ENCODE measurements at places on chromosomes 2 and 18.
A peak's percentile ranks its signal among the peaks of the same experiment; 100 is the strongest.

DNA sequence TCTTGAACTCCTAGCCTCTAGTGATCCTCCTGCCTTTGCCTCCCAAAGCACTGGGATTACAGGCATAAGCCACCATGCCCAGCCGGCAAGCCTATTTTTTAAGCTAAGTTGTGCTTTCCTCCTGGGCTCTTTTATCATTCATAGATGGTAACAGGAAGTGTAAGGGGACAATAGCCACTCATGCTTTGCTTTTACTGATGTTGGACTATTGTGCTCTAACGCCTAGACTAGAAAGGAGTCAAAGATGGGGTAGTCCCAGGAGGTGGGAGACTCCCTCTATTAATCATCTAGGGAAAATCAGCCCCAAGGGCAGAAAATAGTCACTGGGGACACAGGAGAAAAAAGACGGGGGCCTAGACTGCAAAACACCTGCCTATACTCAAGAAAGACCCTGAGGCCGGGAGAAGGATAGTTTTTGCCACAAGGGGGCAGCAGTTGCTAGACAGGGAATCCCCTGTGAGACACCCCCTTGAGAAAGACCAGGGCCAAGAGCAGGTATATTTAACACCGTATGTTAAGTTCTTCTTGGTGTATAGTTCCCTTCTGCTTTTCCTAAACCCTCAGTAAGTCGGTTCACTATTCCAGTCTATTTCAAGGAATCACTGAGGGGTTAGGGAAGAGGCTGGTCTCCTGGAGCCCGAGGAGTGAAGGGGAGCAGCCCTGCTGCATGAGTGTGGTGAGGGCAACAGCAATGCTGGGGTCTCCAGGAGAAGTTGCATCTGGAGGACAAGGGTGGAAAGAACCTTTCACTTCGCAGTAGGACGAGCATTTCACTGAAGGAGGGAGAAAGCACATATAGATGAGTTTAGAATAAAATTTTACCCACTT, 2.1 kb upstream of the CXCR1 start:
- peak; percentile 64 for DNase-seq

- DNase-seq: no peak
Observed at GRCh38 chr2:216474925-216475670, 23.5 kb upstream of the RPL37A start.

GRCh38 chr2:75224636-75225094, 25.3 kb upstream of the TACR1 start:
- DNase-seq: no peak

DNA sequence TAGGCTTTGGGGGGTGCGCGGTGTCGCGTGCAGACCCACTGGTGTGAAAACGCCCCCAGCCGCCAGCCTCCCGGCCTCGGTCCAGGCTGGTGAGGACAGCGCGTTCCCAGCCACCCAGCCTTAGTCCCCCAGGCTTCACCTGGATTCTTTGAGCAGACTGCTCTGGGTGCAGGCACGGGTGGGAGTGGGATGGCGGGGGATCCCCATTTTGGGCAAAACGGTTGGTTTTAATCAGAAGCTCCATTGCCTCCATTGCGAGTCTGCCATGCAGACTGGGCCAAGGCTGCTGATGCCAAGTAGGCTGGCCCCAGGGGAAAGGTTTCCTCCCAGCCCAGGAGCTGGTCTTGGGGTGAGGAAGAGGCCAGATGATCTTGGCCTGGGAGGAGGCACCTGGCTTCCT, 445 bp downstream of the MLPH start:
- DNase-seq: no peak

GRCh38 chr2:165794536-165794928, 485 bp upstream of the GALNT3 start:
- no peak for DNase-seq

- DNase-seq: no peak
Observed at GRCh38 chr2:161955211-161955610, 118.8 kb downstream of the DPP4 start.

DNA sequence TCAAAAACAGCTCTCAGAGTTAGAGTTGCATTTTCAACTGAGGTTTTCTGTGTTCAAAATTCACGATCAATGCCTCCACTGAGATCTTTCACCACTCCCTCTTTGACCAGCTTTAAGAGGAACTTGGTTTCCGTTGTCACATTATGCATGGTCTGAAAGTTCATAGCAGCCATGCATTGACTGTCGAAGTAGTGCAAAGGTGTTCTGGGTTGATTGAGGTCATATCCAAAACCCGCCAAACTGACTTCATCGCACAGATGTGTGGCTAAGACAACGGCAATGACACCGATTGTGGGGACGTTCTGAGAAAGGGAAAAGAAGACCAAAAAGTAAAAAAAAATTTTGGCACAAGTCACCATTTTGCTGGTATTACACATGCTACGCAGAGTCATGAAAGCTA, 48.7 kb downstream of the ST3GAL5 start:
- no peak for DNase-seq

DNA sequence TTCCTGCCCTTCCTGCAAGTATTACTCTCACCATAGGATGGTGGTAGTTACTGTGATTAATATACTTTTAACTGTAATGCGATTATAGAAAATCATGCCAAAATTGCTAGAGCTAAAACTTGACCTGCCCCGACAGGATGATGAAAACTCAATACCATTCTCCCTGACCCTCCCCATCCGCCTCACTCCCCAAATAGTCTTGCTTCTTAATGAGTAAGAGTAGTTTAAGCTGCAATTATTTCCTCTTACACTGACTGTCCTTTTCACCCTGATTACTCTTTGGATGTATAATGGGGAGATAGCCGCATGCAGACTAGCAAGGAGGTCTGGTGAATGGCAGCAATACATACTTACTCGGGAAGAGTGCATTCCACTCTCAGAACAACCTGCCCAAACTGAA, 269.6 kb upstream of the SIX3 start:
- no peak for DNase-seq

GRCh38 chr2:16038621-16039020, 98.3 kb downstream of the MYCN start:
- DNase-seq: no peak

- no peak for DNase-seq
Observed at GRCh38 chr2:110741491-110741980, 9.2 kb downstream of the ACOXL start.

DNA sequence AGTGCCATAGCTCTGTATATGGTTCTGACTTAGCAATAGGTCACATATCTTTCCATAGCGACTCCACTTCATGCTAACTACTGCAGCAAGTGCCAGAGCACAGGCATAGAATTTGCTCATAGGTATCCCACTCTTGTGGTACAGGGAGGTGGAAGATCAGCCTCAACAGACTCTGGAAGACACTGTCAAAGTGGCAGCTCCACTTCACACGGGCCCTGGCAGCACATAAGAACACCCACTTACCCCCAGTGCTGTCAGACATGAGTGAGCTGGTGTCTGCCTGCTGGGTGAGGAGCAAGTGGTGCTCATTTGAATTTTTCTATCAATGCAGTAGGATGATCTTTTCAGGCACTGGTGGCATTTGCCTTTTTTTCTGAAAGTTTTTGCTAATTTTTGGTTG, 48.6 kb downstream of the BCL2L11 start:
- DNase-seq: no peak

GRCh38 chr2:49940626-49941025, 786.3 kb upstream of the FSHR start:
- no peak for DNase-seq

GRCh38 chr2:192090911-192091310, 103.8 kb downstream of the TMEFF2 start:
- DNase-seq: no peak

- no peak for DNase-seq
Observed at GRCh38 chr2:170369894-170370293, 191.9 kb downstream of the MYO3B start.

GRCh38 chr2:19649785-19650380, 251.9 kb downstream of the TTC32 start:
- DNase-seq: no peak

DNA sequence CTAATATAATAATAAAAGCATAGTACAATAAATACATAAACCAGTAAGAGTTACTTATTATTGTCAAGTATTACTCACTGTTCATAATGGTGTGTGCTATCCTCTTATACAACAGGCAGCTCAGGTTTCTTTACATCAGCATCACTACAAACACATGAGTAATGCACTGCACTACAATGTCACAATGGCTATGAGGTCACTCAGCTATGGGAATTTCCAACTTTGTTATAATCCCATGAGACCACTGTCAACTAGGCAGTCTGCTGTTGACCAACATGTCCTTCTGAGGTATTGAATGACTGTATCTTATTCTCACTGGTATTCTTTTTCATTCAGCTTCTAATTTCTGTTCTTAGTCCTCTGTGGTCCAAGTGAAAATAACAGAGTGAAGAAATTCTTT, 250.4 kb upstream of the DSEL start:
- no peak for DNase-seq

DNA sequence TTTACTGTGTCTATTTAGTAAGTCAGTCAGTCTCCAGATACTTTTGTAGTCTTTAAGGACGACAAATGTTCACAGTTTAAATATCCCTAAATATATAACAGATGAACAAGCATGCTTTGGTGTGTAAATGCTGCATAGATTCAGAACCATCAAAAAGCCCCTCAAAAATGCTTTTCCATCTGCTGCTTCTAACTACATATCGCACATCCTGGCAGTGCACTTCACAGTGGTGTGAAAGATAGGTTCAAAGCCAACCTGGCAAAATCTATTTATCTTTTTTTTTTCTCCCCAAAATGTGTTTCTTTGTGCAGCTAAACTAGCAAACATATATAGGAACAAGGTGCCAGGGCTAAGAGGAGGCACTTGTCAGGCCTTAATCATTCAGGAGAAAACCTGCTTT, 753.8 kb downstream of the PLCL1 start:
- DNase-seq: no peak

- no peak for DNase-seq
Observed at GRCh38 chr2:144596073-144596871, 76.4 kb upstream of the ZEB2 start.

DNA sequence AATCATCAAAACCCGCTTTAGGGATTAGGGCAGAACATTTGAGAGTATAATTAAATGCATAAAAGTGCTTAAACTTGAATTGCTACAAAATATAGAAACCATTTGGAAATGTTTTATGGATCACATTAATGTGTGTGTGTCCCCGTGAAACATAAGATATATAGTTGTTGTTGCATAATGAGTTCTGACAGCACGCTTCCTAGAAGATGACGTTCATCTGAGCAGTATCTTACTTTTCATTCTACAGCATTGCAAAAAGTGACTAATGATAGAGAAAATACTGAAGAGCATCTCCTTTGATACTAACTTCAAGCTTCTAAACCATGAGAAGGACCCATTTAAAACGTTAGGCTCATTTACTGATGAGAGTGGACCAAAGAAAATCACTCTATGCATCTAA, 63.7 kb downstream of the SLC8A1 start:
- no peak for DNase-seq

DNA sequence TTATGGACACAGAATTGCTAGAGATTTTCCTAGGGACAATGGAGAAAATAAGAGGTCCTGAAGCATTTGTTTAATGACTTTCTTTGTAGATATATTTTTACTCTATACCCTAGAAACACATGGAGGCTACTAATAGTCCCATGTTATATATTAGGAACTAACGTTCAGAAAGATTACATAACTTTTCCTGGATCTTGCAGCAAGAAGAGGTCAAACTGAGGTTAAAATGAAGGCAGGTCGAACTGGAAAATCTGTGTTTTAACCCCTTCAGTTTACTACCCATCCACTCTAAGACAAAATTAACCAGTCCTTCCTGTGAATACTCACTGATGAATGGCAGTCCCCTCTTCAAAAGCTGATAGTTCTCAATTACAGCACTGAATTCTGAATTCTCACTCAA, 1415.8 kb upstream of the CELF4 start:
- DNase-seq: no peak

- no peak for DNase-seq
Observed at GRCh38 chr18:41761333-41762018, 193.6 kb upstream of the PIK3C3 start.

DNA sequence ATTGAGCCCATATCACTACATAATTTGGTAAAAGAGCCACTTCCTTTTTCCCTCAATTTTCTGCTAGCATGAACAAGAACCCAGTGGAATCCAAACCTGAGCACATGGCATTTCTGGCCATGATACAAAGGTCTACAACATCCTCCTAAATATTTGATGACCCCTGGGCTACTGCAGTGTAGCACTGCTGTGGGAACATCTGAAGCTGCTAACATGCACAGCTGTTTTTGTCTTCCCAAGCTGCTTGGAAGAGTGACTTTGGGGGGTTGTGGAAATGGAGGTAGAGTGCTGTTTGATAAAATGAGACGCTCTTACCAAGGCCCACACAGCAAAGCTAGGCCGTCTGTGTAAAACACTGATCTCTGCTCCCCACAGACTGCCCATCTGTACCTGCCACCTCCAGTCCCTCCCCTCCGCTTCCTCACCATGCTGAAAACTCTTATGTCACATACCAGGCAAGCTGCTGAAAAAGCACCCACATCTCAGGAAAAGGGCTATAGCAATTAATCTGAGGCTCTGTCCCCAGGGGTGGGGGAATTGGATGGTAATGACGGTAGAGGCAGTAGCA, 197.2 kb upstream of the HNRNPA3 start:
- DNase-seq: no peak

DNA sequence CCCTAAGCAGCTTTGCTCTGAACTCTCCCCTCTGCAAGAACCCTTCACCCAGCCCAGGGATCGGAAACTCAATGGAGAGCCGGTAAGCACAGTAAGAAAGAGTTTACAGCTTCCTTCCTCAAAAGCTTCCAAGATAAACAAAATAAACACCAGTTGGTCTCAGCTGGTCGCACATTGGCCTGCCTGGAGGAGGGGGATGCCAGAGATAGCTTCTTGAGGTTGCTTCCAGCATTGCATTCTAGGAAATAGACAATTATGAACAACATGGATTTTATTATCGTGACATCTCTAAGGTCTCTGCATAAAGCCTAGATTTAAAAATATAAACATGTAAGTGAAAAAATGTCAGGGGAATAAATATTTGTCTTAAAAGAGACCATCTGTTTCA, 141.5 kb upstream of the PKDCC start:
- no peak for DNase-seq

DNA sequence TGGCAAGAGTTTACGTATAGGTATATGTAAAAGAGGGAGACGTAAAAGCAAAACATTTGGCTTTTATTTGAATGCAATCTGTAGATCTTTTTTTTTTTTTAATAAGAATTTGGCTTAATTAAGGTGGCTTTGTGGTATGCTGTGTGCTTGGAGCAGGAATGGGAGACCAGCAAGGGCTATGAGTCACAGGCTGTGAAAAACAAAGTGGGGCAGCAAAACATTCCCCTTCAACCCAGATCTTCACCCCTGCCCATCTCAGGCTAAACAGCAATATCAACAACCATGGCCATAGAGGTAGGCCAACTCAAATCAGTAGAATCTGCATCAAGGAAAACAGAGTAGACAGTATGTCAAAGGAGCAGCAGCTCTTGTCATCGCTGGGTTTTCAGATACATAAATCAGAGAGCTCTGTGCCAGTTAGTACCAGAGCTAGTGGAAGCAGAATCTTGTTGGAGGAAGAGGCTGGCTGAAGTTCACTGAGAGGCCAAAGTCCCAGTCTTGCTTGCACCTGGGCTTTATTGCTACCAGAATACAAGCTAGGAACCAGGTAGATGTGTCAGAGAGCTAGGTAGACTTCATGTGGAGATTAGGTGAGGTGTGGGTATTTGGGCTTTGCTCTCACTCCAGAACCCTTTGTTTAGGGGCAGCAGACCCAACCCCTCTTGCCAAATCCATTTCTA, 191.5 kb upstream of the FANCL start:
- no peak for DNase-seq

Measured in activated CD4-positive, CD25-positive, alpha-beta regulatory T cell treated with anti-CD3 and anti-CD28 coated beads, Interleukin-2, amount 50 U/mL, for 72 hours (primary cell).